ENCODE measurements at places on chromosomes 7 and 10.

- DNase-seq: no peak
Observed at GRCh38 chr10:12418000-12418399, 68.7 kb downstream of the CAMK1D start.

DNA sequence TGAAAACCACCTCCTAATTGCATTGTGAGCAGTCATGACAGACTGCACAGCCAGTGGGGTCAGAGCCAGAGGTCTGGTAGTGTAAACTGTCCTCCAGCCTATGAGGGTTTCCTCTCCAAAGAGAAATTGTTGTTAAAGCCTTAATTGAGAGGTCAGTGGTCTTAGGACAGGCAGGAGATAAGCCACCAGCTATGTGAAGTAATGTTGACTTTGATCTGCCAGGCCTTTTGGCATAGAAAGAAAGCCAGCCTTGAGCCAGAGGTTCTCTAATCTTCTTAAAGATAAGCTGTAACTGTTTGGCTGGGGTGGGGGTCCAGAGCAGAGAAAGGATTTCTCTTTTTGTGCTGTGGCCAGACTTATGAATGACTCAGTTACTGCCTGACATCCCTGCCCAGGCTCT, 248.4 kb downstream of the WDR11 start:
- DNase-seq: no peak

DNA sequence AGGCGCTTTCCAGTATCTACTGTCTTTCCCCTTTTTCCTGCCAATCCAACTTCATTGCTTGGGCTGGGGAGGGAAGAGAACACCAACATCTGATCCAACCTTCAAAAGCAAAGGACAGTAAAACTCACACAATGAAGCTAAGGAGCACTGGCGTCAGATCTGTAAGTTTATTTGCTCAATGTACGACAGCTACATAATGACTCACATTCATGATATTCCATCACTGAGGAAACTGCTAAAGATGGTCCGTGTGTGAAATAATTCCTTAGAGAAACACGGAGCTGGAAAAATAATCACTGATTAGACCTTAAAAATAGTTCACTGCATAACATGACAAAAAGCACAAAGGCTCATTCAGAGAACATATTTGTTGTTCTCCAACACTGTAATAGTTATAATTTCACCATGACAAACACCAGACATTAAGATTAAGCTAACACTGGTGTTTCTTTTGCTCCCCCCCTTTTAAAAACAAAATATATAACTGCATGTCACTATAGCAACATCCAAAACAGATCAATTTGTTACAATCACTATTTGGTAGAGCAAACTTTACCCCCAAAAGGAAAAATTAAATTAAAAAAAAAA, 24.3 kb downstream of the HSPB1 start:
- DNase-seq: no peak

GRCh38 chr10:80518807-80519360, 18.8 kb upstream of the SH2D4B start:
- DNase-seq: no peak

- no peak for DNase-seq
Observed at GRCh38 chr10:2296179-2296891, 559.0 kb upstream of the ADARB2 start.

All from right renal pelvis (tissue), 4 donors.